Central memory CD8-positive, alpha-beta T cell (primary cell): ENCODE measurements at places on chromosomes 7 and 10.

- no peak for DNase-seq
These were observed 10.3 kb upstream of the IFIT1B start for GRCh38 chr10:89367529-89367928.

- no peak for DNase-seq
These were observed 7.6 kb upstream of the TMEM236 start for GRCh38 chr10:17744341-17744861.

- no peak for DNase-seq
These were observed 119.8 kb downstream of the CACNA2D1 start for GRCh38 chr7:82323806-82324205.

GRCh38 chr7:33720870-33721269 is 184.5 kb upstream of the BMPER start:
- DNase-seq: no peak
